Right lung (tissue), 10 donors: ENCODE measurements at places on chromosomes 1 and 21. TPM values are rescaled to one million over a fixed set of nuclear protein-coding genes. Genes with fewer than 3 reads are reported as not detected.

The SERPINC1 gene
- polyA plus RNA-seq = 6.2 TPM

The ZBTB18 gene
- 12.8 TPM for polyA plus RNA-seq

The TAL1 gene
- polyA plus RNA-seq = 8.4 TPM

The IRF6 gene
- 26.3 TPM for polyA plus RNA-seq

The TMEM234 gene
- polyA plus RNA-seq = 21.9 TPM

The ASPM gene
- 11.7 TPM for polyA plus RNA-seq

The BARHL2 gene
- polyA plus RNA-seq = not detected

The C1orf210 gene
- 9.4 TPM for polyA plus RNA-seq
